Right forelimb (tissue), 1 donor: ENCODE measurements at places on chromosomes 3 and 15.

GRCh38 chr3:26368312-26368711 lies 254.3 kb upstream of the LRRC3B start:
- no peak for DNase-seq

GRCh38 chr3:81985996-81986723 lies 224.7 kb upstream of the GBE1 start:
- no peak for DNase-seq

GRCh38 chr15:88974392-88974791 lies 61.2 kb upstream of the MFGE8 start:
- DNase-seq = no peak

DNA sequence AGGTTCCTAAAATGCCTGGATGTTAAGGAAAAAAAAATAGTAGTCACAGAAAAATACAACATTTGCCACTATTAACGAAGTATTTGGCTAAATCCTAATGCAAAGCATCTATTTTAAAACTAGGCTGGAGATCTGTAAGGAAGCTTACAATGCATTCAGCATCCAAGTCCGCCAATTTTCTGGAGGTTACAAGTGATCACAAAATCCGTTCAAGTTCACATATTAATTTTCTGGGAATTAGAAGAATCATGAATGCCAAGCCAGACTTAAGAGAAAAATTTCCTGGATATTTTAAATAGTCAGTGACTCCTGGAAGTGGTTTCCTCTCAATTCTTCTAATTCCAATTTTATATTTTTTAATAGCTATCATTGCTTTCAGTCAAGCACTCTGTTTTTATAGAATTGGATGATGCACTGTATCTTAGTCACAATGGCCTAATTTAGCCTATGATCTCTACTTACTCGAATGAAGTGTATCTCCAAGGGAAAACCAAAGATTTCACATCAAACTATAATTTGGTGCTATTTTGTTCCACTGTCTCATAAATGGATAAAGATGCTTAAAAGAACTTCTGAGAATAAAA lies 60.4 kb downstream of the P3H2 start:
- DNase-seq = no peak

- no peak for DNase-seq
Measured at GRCh38 chr15:81780966-81781365, 264.9 kb downstream of the MEX3B start.

DNA sequence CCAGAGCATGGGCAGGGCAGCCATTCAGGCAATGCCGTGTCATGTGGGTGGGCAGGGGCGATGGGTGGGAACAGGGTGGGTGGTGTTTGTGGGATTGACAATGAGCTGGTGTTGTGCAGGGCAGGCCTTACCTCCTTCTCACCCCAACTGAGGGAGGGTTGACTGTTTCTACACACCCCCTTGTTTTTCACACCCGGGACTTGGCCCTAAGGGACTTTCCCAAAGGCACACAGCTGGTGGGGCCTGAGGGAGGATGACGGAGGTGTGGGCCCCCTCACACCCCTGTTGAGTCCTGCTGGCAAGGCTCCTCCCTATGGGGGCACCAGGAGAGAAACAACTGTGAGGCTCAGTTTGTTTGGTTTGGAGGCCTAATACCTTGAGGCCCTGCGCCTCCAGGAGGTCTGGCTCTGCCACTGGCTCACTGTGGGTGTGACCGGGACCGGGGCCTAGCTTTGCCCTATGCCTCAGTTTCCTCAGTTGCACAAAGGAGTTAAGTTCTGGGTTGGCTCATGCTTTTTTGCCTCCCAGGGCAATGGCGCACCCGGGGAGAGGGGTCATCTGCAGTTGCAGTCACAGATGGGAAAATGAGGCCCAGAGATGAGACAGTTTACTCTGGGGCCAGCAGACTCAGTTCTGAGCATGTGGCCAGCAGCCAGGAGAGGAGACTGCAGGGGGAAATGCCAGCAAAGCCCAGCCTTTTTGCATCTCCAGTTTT lies 5.1 kb upstream of the DNAH1 start:
- no peak for DNase-seq

- DNase-seq = no peak
Measured at GRCh38 chr3:103873021-103873420, 1438.2 kb downstream of the ZPLD1 start.

DNA sequence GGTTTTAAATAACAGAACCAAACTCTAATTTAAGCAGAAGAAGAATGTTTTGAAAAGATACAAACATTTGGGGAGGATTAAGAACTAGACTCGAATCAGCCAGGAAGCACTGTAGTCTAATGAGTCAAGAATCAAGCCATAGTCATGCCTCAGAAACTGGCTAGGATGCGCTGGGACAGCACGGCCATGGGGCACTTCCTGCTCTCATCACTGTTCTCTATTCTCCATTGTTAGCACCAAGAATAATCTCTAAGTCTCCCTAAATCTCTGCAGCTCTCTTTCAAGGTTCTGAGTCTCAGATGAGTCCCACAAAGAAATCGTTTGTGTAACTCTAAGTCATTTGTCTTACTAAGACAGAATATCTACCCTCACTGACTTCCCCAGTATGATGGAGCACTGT lies 399.0 kb upstream of the KCNMB2 start:
- no peak for DNase-seq

DNA sequence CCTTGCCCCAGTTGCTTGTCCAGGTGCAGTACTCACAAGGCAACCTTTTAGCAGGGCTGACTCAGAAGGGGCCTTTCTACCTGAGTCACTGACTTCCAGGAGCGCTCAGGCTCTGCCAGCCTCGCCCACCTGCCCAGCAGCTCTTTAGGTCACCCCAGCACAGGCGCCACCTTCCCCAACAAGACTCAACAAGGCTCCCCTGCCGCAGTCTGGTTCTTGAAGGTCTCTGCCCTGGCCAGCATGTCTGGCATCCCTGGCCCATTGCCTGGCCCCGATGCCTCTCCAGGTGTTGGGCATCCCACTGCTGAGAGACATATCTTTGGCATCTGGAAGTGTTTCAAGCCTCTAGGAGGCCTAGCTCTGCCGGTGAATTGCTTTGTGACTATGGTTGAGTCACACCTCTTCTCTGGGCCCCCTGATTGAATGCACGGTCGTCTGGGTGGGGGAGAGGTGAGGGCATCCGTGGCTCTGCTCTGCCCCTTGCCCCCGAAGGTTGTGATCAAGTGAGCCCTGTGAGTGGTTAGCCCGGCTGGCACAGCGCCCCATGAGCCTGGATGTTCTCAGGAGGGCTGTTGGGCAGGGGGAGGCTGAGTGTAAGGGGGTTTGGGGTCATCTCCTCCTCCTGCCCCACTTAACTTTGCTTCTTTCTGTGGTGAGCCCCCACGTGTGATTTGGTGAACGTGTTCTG lies 21.6 kb downstream of the SNX33 start:
- no peak for DNase-seq

GRCh38 chr15:59244337-59244736 lies 37.7 kb downstream of the LDHAL6B start:
- DNase-seq = no peak

DNA sequence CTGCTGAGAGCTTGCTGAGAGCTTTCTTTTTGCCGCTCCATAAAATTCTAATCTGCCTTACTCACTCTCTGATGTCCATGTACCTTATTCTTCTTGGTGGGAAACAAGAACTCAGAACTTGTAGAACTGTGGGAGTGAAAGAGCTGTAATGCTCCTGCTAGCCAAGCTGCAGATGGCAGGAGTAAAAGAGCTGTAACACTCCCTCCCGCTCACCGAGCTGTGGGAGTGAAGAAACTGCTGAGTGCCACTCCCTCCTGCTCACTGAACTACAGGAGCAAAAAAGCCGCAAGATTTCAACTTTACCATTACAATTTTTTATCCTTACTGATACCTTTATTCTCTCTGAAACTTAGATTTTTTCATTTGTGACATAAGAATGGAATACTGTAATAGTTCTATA lies 199.1 kb downstream of the SI start:
- no peak for DNase-seq

DNA sequence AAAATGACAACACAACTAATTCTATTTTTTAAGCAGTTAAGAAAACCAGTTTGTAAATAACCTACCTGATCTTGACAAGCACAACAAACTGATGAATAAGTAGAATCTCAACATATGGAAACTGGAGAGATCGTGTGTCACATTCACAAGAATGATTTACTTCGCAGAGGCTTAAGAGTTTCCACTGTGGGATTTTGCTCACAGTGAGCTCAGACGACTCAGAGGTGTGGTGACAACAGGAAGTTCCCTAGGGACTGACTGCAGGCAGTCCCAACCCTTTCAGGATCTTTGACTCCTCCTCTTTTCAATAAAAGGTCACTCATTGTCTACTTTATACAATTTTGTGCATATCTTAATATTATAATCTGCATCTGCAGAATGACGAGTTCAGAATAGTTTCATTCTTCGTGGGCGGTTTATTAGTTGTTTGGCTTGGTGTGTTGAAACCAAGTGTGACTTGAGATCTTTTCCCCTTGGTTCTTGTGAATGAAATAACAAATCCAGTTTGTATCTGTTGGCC lies at the start of gene LIPH:
LIPH (minus strand) TSS at position 231 of the 520 bp plus-strand sequence; CDS start at position 114, 117 bp downstream.
- DNase-seq = no peak

GRCh38 chr3:129822679-129823078 lies 70.8 kb downstream of the TMCC1 start:
- no peak for DNase-seq

- no peak for DNase-seq
Measured at GRCh38 chr3:4355401-4356219, 52.4 kb downstream of the SETMAR start.
